AML-193 (cell line): ENCODE measurements at places on chromosomes 5 and 9.

DNA sequence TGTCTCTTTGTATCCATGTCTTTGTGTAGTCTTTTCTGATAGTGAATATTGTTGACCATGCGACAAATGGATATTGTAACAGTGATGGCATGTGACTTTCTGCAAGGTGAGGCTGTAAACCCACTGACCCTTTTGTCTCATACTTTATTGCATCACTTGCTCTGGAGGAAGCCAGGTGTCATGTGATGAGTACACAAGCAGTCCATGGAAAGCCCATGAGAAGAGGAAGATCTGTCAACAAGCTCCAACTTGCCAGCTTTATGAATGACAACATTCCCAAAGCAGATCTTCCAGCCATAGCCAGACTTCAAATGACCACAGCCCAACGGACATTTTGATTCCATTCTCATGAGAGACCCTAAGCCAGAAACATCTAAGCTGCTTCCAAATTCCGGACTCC is 450.1 kb upstream of the ACTBL2 start:
- DNase-seq: no peak

GRCh38 chr5:59893429-59894227 is at the start of gene PDE4D:
Gene PDE4D (minus strand): TSS chr5:59893726.
- no peak for DNase-seq

- DNase-seq: no peak
Observed at GRCh38 chr9:97918611-97919010, 3.7 kb downstream of the TRMO start.

GRCh38 chr5:132027027-132027426 is 15.6 kb upstream of the ACSL6 start:
- no peak for DNase-seq

GRCh38 chr5:77353251-77353650 is 138.9 kb downstream of the WDR41 start:
- DNase-seq: no peak

DNA sequence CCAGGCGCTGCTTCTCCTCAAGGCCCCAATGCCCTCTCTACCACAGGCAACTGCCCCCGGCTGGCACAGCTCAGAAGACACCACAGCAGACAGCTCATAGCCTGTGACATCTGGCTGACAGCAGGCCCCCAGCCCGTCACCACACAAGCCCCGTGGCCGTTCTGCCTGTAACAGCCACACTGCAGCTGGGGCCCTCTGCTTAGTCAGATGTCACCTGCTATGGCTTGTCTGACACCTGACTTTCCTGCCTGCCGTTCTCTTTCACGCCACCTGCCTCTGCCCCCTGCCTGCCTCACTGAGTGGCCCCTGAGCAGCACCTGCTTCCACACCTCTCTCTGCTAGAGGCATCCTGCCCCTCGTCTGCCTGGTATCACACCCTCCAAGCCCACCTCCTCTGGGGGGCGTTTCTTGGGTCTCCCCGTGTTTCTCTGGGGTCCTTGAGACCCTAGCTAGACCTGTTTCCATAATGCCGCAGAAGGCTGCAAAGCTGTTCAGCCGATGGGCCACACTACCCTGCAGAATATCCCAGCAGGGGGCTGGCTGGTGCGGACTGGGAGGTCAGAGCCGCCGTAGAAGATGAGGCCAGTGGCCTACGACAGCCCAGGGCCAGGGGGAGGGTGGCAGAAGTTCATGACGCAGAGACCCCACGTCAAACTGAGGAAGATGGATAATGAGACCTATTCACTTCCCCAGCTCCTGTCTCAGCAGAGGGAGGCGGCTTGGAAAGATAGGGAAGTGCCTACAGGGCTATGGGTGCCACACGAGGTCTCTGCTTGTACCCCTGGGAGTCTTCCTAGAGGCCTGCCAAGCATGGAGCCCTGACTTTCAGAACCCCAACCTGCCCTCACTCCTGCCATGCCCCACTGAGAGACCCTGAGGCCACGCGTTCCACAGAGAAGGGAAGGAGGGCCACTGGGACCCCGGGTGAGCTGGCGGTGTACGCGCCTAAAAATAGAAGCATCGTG is 95.1 kb downstream of the ZNF354C start:
- no peak for DNase-seq

DNA sequence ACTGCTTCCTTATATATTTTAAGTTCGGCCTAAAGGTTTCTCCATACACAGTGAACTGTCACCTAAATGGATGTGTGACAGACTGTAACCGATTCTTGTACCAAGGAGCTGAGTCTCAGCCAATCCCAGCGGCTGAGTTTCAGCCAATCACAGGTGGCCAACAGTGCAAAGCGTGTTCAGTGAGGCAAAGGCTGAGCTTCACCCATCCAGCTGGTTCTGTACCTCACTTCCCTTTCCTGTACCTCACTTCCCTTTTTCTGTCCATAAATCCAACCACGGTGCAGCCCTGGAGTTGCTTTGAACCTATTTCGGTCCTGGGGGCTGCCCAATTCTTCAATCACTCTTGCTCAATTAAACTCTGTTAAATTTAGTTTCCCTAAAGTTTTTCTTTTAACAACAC is 15.7 kb upstream of the TBC1D9B start:
- DNase-seq: peak; percentile 46

DNA sequence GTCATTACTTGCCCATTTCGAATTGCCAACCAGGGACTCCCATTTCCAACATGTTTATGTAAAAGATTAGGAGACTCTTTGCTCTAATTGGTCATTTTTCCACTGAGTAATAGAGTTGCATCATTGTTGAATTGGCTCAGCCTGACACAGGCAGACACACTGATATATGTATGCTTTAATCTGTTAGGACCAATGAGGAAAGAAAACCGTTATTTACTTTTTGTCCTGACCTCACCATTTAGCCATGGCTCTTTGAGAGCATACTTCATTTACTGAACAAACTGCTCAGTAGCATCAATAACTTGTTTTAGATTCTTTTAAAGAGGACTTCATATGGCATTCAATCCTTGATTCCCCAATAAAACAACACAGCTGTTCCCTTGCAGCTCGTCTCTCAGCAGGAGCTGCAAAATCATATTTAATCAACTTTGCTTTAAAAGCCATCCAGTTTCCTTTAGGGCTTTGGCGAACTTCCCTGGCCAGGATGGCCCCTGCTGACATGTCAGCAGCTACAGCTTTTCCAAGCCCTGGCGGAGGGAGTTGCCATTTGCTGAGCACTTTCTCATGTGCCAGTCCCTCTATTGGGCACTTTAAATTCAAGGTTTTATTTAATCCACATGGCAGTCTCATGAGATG is 251.5 kb upstream of the TNC start:
- no peak for DNase-seq

DNA sequence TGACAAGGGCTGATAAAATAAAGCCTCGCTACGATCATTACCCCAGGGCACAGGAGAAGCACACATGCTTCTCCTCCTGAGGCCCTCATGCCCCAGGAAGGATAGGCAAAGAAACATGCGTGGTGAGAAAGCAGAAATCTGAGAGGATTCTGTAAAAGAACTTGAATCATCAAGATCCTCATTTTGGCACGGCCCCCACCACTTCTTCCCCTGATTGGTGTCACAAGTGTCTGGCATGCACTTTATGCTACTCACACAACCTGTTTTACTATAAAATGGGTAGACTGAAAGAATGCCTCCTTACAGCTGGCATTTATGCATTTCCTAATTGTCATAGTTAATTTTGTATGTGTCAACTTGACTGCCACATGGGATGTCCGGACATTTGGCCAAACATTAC is 32.1 kb downstream of the PCA3 start:
- no peak for DNase-seq

GRCh38 chr9:135555203-135555602 is 6.4 kb upstream of the PAEP start:
- DNase-seq: no peak
